ENCODE measurements at places on chromosomes 7 and 10.

- DNase-seq: no peak
These were observed 281.1 kb upstream of the KLF14 start for GRCh38 chr7:131014906-131015656.

DNA sequence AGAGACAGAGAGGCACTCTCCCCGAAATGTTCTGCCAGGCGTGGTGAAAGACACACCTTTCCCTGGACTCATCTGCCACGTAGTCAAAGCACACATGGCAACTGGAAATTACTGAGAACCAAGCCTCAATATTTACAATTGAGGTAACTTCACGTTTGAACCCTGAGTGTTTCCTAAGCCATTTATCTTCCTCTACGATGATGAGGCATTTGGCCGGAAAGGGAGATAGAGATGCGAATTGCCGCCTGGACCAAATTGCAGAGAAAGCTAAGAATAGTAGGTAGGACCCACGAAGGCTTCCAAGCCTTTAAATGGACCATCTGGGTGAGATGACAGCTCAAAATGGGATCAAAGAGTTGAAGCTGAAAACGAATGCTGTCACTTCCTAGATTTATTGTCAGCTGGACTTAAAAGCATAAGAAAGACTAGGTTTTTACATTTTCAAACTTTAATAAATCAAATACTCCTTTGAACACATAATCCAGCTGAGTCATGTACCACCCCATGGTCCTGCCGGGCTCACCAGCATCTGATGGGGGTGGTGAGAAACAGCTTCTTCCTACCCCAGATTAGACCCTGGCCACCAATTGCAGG is 135.6 kb upstream of the LYZL2 start:
- no peak for DNase-seq

GRCh38 chr10:19169041-19169440 is 120.4 kb downstream of the MALRD1 start:
- DNase-seq: no peak

GRCh38 chr10:70507966-70508365 is 29.4 kb downstream of the PALD1 start:
- no peak for DNase-seq

Data from NK-92 treated with Interleukin-12 subunit alpha and Interleukin-12 subunit beta, amount 100 ng/mL, for 24 hours (cell line).